ENCODE measurements at places on chromosomes 2 and 18.

- DNase-seq: no peak
These were observed 103.0 kb downstream of the MAPK4 start for GRCh38 chr18:50662775-50663383.

DNA sequence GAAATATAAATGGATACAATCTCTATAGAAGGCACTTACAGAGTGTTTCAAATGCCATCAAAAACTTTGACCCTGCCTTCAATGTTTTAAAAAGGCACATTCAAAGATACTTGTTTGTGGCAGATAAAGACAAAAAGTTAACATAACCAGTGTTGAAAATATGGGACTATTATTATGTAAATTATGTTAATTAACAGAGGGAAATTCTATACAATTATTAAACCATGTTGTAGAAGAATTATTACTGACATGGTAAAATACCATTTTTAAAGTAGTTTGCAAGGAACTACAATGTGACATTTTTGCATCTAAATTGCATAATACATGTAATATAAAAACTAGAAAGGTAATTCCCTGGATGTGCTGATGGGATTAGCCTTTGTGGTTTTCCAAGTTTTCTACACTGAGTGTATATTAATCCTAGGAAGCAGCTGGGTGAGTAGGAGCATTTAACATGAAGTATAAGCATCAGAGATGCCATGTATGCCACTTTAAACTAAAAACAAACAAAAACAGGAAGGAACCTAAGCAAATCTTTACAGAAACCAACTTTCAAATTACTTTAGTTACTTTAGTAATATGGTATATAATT is 21.7 kb downstream of the MIB1 start:
- DNase-seq: no peak

- DNase-seq: no peak
These were observed 70.6 kb upstream of the ASAP2 start for GRCh38 chr2:9135822-9136558.

GRCh38 chr2:65232636-65233035 is 5.0 kb downstream of the ACTR2 start:
- no peak for DNase-seq

Data from iPS DF 6.9 (cell line).